ENCODE measurements at places on chromosomes 2 and 18. TPM values are rescaled to one million over a fixed set of nuclear protein-coding genes. Genes with fewer than 3 reads are reported as not detected.

Gene NCOA1
- 15.4 TPM for total RNA-seq

Gene CAMKMT
- total RNA-seq = 12.8 TPM

Gene KIAA2012
- total RNA-seq = not detected

Gene PIGN
- total RNA-seq = 22.6 TPM

Gene RAB17
- not detected for total RNA-seq

Gene TMEM169
- 0.81 TPM for total RNA-seq
